ELR (cell line): ENCODE measurements at places on chromosomes 6 and 20.

DNA sequence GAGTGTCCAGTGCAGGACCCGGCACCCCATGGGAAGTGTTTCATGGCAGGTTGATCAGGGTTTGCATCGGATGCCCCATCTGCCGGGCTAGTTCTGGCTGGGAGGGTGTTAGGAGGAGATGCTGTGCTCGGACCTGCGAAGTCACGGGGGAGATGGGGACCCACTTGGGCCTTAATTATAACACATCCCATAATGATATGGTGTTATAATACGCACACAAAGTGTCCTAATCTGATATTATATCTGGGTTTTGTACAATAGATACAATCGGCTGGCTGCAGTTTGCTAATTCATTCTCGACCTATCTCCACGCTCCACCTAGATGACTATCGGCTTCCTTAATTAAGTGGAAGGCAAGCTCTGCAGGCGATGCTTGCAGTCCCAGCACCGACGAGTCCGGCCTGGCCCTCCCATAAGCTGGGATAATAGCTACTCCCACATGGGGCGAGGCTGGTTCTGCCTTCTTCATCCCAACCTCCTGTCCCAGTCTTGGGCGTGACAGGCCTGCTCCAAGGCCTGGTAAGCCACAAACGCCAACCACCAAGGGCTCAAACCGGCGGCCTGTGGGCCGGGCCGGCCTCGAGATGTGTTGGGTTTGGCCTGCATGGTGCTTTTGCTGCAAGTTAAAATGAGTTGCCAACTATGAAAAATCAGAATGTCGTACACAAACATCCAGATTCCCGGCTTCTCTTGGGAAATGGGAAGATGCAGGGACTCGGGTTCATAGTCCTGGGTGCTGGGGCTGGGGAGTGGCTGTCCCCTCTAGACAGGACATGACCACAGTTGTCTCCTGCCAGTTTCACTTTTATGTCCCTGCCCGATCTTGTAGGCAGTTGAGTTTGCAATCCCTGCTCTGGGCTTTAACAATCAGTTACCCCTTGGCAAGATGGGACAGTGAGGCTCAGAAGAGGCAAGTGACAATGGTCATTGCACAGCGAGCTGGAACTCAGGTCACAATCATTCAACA, 32.7 kb downstream of the CEBPB start:
- no peak for DNase-seq

- no peak for DNase-seq
Observed at GRCh38 chr6:7155871-7156579, 48.3 kb downstream of the RREB1 start.

- DNase-seq: no peak
Observed at GRCh38 chr20:38995536-38996044, 33.4 kb downstream of the DHX35 start.

- DNase-seq: no peak
Observed at GRCh38 chr6:10174056-10174455, 240.8 kb downstream of the TFAP2A start.

GRCh38 chr20:37571033-37571432, 43.4 kb upstream of the BLCAP start:
- DNase-seq: no peak

DNA sequence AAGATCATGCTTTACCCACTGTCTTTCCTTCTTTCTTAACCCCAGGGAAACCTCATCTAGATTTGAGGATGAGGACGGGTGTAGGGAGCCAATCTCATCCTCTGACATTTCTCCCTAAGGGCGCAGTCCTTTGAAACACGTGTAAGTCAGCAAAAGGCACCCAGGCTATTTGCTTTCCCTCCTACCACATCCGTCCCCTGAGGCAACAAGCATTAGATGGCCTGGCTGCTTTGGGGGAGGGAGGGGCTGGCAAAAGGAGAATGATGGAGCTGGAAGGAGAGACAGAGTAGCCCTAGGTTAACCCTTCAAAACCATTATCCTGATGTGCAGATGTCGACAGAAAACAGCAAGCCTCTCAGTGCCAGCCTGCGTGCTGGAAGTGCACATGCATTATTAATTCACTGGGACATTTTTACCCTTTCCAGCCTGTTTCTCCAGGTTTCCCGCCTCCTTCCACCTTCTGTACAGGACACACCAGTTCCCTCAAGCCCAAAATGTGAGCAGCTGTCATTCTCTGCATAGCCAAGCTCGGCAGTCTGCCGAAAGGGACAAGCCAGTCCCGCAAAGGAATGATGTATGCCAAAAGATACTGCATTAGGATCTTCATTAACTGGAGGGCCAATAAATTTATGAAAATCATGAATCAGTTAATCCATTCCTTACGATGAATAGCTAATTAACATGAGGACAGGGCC, 547.2 kb downstream of the CD83 start:
- DNase-seq: peak; percentile 96

DNA sequence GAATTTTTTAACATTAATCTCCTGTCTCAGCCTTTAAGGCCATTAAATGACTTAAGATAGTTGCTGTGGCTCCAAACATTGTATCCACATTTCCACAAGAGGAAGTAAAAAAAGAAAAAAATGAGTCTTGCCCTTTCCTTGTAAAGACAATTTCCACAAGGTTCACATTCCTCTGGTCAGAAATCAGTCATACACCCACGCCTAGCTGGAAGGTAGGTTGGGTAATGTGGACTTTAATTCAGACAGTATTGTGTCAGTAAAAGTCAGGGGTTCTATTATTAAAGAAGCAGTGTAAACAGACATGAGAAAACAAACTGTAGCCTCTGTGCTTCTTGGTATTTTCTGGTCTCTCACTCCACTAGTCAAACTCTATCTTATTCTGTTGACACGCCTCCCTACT, 682.0 kb downstream of the GRIK2 start:
- no peak for DNase-seq

- DNase-seq: no peak
Observed at GRCh38 chr6:35733633-35734032, 3.2 kb upstream of the ARMC12 start.

- DNase-seq: peak; percentile 35
Observed at GRCh38 chr20:61525781-61526431, 273.8 kb downstream of the CDH4 start.

GRCh38 chr6:125129354-125129753, 24.2 kb upstream of the TPD52L1 start:
- no peak for DNase-seq

GRCh38 chr6:33093855-33094254, 18.1 kb downstream of the HLA-DPB1 start:
- DNase-seq: no peak

DNA sequence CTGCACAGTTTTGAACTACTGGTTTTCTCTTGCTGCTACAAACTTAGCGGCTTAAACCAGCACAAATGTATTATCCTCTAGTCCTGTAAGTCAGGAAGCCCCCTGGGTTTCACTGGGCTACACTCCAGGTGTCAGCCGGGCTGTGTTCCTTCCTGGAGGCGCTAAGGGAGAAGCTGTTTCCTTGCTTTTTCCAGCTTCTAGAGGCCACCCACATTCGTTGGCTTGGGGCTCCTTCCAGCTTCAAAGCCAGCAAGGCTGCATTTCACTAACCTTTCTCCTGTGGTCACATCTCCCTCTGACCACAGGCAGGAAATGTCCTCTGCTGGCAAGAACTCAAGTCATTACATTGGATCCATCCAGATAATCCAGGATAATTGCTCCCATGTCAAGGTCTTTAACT, 350.6 kb upstream of the PLCB4 start:
- DNase-seq: no peak

DNA sequence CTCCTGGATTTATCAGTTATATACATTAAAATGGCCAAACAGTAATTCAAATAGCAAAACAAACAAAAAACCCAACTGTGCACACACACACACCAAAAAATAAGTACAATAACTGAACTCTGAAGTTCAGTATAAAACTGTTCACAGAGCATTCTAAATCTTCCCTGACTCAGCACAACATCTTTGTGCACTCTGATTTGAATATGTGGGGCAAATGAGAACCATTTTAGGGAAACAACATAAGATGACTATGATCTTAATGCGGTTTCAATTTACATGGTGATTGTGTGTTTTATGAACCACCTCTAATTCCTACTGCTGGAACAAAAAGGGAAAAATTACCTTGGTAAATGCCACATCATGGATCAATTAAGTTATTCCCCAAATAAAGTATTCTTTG, 41.7 kb downstream of the PLAGL1 start:
- no peak for DNase-seq

GRCh38 chr6:140548366-140548765, 1173.9 kb upstream of the CITED2 start:
- no peak for DNase-seq

DNA sequence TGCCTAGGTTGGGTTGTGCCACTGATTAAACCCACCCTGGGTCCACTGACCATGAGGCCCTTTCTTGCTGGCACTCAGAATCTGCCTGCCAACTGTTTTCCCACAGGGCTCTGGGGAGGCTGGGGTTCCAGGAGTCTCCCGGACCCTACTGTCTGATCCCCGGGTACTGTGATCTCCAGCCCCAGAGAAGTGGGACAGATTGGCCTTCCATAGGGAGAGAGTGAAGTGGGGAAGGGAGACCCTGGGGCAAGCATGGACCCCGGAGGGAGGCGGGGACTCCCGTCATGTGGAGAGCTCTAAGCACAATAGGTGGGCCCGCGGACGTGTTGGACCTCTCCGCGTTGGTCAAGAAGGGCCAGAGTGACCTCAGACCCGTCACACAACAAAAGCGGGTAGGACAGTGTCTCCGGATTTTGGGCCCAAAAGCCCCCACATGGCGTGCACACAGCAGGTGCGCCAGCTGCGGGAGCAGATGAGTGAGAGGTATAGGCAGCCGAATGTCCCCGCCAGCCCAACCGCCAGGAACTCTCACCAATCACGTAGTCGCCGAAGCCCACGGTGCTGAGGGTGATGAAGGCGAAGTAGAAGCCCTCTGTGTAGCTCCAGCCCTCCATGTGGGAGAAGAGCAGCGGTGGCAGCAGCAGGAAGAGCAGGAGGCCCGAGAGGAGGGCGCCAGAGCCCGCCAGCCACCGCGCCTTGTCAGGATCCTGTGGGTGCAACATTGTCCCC, 10.6 kb downstream of the KCNK17 start:
- no peak for DNase-seq

GRCh38 chr6:36150283-36150682, 20.0 kb downstream of the MAPK13 start:
- no peak for DNase-seq

GRCh38 chr20:14845199-14846160, 508.1 kb upstream of the FLRT3 start:
- no peak for DNase-seq

DNA sequence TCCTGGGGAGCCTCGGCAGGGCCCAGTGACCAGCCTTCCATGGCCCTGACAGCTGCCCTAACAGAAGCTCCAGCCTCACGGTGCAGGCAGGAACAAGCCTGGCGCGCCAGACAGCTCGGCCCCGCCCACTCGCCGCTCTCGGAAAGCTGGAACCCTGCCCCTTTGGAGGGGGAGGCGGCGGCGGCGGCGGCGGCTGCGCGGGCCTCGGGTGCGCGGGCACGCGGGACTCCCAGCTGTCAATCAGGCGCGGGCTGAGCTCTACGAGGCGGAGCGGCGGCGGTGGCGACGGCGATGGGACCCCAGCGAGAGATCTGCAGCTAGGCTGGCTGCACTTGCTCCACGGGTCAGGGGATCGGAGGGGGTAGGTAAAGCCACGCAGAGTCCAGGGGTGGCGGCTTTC, at the start of gene NRSN1:
Gene NRSN1 (plus strand): TSS at position 236 of the 400 bp plus-strand sequence. CDS start 8,113 bp downstream, outside the sequence.
- DNase-seq: no peak

DNA sequence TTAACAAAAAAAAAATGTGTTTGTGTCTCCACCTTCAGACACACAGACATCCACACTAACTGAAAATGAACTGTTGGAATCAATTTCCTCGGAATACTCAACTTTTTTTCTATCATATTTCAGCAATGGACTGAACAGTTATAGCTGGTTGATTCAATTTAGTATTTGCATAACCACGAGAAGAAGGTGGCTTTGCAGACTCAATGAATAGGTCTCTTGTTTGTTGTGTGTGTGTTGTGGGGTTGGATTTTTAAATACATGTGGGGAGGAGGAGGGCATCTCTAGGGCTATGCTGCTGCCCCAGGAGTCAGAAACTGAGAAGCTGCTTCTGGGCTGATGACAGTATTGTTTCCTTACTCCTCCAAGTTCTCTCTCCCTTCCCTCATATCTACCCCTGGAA, 28.7 kb downstream of the TFAP2A start:
- DNase-seq: no peak

GRCh38 chr6:143501851-143502250, 9.7 kb downstream of the FUCA2 start:
- no peak for DNase-seq

GRCh38 chr6:14109411-14109826, 8.2 kb upstream of the CD83 start:
- DNase-seq: no peak

DNA sequence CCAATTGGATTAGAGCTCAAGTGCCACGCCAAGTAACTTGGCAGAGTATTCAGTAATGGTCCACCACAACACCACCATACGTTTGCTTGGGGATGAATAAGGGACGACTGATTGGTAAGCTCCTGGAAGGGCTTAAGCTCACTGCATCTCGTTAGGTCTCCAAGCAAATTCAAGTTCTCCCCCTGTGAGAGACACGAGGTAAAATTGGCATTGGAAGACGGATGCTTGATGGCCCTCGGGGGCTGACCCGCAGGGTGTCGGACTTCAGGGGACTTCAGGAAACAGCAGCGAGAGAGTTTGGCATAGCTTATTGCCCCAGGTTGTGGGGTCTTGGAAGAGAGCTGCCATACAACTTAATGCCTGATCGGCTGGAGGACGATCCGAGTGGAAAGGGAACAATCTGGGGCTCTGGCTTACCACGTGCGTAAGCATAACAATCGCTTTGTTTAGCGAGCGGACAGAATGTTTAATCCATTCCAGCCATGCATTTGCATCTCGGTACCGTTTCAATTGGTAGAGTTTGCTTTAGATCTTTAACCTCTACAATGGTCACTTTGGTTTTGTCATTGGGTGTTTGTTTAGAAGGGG, 4.8 kb upstream of the ZNFX1 start:
- DNase-seq: peak; percentile 42

DNA sequence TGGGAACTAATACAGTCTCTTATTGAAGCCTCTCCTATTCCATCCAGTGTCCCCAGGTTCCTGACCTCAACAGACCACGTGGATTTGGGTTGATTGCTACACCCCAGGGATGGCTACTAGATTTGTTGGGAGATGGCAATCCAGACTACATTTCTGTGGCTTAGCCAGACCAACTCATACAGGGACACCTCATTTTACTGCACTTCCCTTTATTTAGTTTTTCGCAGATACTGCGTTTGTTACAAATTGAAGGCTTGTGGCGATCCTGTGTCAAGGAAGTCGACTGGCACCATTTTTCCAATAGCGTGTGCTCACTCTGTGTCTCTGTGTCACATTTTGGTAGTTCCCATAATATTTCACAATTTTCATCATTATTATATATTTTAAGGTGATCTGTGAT, 10.3 kb upstream of the MTRF1L start:
- no peak for DNase-seq

GRCh38 chr6:170443151-170443662, 109.9 kb downstream of the PSMB1 start:
- no peak for DNase-seq

GRCh38 chr20:51315390-51315789, 227.1 kb downstream of the NFATC2 start:
- DNase-seq: no peak

DNA sequence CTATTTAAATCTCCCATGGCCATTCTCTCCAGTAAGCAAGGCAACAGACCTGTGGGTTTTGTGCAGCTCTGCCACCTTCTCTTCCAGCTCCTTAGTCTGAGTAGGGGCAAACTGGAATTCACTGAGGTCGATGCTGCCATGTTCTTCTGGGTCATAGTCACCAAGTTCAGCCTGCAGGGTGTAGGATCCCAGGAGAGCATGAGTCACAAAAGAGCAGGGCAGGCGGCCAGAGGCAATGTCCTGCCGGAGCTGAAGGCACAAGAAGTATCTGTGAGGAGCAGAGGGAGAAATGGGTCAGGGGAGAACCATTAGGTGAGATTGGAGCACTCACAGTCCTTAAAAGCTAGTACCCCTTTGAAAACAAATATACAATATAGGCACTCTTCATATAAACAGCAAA, 73.7 kb downstream of the SMLR1 start:
- DNase-seq: peak; percentile 85
